Activated T-helper 1 cell treated with anti-CD3 and anti-CD28 coated beads, Interleukin-2, amount 50 U/mL, for 16 hours (primary cell): ENCODE measurements at places on chromosomes 7 and 10.

- no peak for DNase-seq
These were observed 10.7 kb downstream of the IRF5 start for GRCh38 chr7:128948312-128948973.

DNA sequence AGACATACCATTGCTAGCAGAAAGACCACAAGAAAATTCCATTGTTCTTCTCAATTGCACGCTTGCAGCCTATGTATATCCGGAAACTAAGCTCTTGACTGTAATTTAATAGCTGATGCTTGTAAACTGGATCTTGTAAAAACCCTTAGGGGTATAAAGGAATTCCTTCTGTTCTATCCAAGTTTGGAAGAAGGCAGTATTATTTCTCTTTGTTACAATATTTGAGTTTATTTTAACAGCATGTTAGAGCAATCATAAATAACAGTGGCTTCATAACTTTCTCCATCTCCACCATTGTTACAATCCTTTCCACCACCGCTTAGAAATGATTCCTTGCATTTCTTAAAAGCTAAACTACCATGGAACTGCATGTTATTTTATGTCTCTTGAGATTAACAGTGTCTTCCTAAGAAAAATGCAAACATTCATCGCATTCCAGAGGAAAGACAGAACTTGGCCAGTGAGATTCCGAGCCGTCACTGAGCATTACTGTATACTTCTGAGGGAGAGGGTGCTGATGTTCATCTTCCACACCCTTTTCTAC, 92.5 kb downstream of the TRIL start:
- no peak for DNase-seq

GRCh38 chr10:20993830-20994527, 96.9 kb upstream of the NEBL start:
- no peak for DNase-seq

- no peak for DNase-seq
These were observed 8.4 kb upstream of the CCNY start for GRCh38 chr10:35327790-35328403.

GRCh38 chr7:18940593-18941134, 176.8 kb downstream of the TWIST1 start:
- no peak for DNase-seq

DNA sequence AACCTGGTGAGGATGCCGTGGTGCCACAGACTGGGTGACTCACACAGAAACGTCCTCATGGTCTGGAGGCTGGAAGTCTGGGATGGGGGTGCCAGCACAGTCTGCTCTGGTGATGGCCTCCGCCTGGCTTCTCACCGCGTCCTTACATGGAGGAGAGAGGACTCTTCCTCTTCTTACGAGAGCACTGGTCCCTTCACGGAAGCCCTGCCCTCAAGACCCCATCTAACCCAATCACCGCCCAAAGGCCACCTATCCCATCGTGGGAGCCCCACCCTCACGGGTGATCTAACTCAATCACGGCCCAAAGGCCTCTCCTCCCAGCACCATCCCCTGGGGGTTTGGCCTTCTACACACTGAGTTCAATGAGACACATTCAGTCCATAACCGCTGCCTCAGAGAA, 137.7 kb downstream of the PTPRN2 start:
- DNase-seq = no peak

GRCh38 chr10:19968745-19969144, 152.5 kb downstream of the PLXDC2 start:
- DNase-seq = no peak

GRCh38 chr10:113216102-113216501, 266.1 kb downstream of the TCF7L2 start:
- no peak for DNase-seq

DNA sequence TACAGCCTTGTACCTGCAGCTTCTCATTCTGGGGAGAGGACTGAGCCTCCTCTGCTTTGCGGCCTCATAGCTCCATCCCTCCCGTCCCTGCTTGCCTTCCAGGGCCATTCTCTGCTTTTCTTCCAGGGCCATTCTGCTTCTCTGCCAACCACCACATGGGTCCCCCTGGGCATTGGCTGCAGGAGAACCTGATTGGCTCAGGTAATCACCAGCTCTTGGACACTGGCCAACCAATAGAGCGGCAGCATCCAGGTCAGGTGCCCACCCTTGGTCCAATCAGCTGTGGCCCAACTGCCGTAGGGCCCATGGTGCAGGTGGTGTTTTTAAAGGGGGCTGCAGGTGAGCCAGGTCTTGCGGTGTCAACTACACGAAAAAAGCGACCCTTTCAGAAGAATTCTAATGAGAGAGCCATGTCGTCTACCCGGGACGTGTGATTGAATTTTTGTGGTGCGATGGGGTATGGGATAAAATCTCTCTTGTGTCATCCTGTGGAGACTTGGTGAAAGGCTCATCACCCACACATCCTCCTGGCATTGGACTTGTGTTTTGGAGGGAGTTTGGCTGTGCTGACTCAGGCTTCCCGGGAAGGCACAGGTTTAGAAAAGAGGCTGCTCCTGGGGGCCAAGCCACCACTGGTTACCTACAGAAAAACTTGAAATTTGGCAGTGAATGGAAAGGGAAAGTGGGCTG, 46.0 kb upstream of the PODXL start:
- no peak for DNase-seq

- DNase-seq = peak; percentile 3
These were observed 174.8 kb downstream of the KIAA1217 start for GRCh38 chr10:24383681-24384106.

DNA sequence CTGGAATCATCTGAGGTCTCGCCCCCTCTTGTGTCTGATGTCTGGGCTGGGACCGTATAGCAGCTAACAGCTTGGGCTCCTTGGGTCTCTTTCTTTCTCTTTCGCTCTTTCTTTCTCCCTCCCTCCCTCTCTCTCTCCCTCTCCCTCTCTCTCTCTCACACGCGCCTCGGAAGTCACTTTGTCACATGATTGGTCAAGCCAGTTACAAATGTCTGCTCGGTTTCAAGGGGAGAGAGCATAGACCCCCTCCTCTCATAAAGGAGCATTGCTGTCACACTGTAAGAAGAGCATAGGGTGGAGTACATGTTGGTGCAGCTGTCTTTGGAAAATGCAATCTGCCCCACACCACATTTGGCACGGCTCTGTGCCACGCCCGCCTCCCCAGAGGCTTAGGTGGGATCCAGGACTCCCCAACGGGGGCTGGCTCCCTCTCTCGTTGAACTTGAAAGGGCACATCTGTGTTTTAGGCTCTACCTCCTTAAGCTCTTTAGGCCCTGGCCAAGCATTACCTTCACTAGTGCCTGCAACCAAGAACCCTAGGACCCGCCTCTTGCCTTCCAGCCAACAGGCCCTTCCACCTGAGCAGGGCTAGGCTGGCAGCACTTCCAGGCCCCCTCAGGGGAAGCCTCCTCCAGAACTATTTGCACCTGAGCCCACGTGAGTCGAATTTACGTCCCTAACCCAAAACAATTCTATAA, 61.9 kb upstream of the CACUL1 start:
- no peak for DNase-seq

GRCh38 chr10:6300106-6300783, 97.5 kb downstream of the PFKFB3 start:
- no peak for DNase-seq

DNA sequence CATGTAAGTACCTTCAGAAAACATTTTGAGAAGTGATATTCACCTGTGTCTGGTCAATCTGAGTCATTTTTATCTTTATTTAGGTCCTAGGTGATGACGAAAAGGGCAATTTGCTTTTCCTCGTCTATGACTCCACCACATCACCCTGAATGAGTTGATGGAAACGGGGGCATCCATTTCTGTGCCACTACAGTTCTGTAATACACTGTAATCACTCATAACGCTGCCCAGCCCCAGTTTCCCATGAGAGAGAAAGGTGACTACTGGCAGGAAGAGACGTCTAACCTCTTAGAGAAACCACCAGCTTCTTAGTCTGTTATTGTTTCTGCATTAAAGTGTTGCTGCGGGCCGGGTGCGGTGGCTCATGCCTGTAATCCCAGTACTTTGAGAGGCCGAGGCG, 205.3 kb upstream of the MKLN1 start:
- no peak for DNase-seq

DNA sequence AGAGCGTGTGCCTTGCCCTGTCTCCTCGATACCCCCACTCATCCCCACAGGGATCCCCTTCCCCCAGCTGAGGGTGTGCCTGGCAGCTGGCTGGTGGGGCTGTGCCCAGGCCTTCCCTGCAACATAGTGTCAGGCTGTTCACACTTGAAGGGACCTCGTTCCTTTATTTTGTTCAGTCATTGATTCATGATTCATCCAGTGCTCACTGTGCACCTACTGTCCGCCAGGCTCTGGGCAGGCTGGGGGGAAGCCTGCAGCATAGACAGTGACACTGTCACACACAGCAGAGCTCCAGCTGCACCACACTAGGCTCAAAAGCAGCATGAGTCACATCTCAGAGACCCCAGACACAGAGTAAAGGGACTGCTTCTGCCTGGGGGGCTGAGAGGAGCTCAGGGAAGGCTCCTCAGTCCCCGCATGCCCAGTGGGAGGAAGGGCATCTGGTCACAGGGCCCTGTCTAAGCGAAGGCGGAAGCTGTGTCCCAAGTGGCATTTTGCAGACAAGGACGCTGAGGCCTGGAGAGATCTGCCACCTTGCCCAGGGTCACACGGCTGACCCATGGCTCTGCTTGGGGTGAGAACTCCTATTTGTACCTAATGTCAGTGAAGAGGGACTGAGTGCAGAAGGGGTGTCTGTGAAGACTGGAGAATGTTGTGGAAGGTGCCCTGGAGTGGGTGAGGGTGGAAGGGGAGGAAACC, 27.9 kb downstream of the CDH23 start:
- DNase-seq = no peak

- no peak for DNase-seq
These were observed 88.2 kb downstream of the ELFN1 start for GRCh38 chr7:1758028-1758858.

DNA sequence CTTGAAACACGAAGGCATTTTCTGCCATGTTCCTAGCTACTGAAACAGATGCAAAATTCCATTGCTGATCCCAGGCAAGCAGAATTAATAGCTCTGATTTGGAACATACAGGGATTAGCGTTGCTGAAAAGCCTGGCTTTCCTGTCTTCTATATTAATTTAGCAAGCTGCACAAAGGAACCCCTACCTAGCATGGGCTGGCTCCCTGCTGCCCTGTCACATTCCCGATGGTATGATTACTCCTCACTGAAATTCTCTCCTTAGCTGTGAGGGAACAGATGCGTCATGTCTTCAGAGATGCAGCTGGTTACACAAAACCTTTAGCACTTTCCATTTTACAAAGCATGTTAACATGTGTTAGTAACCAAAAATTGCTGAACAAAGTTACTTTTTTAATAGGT, 878.9 kb downstream of the TYW1 start:
- DNase-seq = no peak

DNA sequence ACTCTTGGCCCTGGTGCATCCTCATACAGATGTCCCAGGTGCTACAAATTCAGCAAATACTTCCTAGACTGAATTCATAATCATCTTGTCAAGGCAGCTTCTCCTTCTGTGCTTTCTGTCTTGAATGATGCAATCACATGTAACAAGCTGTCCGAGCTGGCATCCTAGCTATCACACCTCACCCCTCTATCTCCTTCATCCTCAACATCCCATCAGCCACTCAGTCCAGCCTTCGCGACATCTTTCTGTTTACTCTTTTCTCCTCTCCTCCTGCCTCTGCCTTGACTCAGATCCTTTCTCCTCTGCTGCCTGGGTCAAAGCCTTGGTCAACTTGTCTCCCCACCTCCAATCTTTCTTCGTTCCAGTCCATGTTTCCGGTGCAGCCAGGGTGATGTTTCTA, 240.4 kb upstream of the CELF2 start:
- no peak for DNase-seq

DNA sequence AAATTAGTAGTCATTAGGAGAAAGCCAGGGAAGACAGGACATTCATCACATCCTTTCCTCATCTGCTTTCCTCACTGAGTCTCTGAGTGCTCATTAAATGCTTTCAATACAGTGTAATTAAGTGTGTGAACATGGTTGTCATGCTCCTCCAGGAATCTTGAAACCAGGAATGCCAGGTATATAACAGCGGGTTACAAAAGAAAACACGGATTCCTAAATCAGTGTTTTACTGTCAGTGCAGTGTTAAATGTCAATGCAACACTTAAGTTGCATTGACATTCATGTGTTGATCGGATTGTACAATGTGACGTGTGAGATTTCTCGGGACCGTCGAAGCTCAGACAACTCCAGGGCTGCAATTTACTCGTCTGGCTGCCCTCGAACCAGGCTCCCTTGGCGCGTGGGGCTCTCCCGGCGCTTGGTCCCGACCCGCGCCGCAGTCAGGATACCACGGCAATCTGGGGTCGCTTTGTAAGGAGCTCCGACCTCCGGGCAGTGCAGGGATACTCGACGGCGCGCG, 455 bp upstream of the SPAG6 start:
- DNase-seq = no peak

GRCh38 chr10:14487488-14487883, 156.8 kb upstream of the FRMD4A start:
- no peak for DNase-seq

GRCh38 chr7:127873715-127874636, 157.3 kb downstream of the LRRC4 start:
- DNase-seq = no peak

DNA sequence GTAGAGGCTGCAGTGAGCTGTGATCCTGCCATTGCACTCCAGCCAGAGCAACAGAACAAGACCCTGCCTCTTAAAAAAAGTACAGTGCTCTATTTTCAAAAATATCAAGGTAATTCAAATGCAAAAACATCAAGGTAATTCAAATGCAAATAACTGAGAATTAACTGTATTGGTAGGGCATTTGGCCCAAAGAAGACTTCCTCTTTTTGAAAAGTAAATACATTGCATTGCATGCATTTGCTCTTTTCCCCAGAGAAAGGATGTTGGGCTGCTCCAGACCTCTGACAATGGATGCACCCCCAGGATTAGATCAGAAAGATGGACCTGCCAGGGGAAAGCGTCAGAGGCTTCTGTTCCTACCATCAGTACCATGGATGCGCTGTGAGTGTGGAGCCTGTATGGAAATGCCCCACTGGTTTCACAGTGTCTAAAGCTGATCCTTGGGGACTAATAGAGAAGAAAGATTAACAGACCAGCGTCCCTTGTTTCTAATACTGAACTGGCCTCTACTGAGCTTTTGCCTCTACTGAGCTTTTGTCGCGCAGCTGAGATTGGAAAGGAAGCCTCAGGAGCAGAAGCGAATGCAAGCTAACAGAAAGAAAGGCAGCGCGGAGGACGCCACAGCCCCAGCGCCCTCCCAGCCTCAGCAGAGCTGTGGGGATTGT, 93.5 kb upstream of the LYZL2 start:
- no peak for DNase-seq

DNA sequence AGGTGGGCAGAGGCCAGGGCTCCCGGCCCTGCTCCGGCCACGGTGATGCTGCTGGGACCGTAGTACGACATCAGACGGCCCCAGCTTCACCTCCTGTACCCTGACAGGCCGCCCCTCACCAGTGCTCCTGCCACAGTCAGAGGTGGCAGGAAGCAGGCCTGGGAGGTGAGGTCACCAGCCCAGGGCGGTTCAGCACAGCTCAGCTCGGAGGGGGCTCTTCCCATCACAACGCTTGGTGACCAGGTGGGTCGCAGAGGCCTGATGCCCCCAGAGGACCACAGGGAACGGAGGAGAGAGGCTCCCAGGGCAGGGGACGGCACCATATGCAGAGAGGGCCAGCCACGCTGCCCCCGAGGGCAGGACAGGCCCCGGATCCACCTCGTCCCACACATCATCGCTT, 8.8 kb downstream of the MICALL2 start:
- no peak for DNase-seq

- DNase-seq = no peak
These were observed 4.5 kb upstream of the EEPD1 start for GRCh38 chr7:36148422-36149065.

- DNase-seq = no peak
These were observed 56.3 kb upstream of the NCAPG2 start for GRCh38 chr7:158760936-158761335.
